ENCODE measurements at places on chromosomes 16 and 17. TPM values are rescaled to one million over a fixed set of nuclear protein-coding genes. Genes with fewer than 3 reads are reported as not detected.

DNA sequence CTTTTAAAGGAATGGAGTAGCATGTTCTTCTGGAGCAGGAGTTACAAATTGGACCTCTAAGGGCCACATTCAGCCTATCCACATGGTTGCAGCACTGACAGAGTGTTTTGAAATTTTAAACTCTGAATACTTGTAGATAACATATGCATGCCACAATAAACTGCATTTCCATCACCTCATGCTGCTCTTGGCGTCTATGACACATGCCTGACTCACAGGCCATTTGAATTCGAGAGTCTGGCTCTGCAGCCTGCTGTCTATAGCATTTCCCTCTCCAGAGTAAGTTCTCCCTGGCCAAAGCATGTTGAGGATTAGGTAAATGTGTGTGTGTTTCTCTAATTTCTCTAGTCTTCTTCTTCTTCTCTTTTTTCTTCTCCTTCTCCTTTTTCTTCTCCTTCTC is 28.7 kb upstream of the MYOCD start:
- no peaks in the 10 kb centered on the region for H3K27me3 ChIP-seq
- H3K4me3 ChIP-seq: no peak overlapping the region
- no peak for DNase-seq
- H3K36me3 ChIP-seq: no peaks in the 10 kb centered on the region

Gene CDT1
- total RNA-seq: 14.6 TPM

Gene SLC12A3
- not detected for total RNA-seq

DNA sequence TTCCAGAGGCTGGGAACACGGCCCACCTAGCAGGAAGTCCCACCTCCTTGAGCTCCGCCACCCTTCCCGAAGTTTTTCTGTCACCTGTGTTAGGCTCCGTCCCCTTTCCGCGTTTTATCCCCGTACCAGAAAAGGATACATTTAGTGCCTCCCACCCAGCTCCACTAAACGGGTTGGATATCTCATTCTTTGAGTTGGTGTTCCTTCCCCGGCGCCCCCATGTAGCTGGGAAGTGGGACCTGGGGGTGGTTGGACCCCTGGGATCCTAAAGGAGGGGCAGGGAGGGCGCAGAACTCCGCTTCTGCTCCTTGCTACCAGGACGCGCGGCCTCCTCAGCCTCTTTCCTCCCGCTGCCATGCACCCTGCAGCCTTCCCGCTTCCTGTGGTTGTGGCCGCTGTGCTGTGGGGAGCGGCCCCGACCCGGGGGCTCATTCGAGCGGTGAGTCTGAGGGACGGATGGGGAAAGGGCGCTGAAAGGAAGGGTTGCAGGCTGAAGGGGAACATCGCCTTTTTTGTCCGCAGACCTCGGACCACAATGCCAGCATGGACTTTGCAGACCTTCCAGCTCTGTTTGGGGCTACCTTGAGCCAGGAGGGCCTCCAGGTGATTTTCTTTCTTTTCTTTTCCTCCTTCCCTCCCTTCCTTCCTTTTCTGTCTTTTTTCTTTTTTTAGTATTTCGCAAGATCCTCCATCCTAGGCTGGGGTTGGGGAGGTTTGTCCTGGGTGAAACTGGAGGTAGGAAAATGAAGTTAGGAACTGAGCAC is 669 bp downstream of the RNF167 start:
- H3K27me3 ChIP-seq: no peaks in the 10 kb centered on the region
- H3K36me3 ChIP-seq: peaks cover 10% of the 10 kb centered on the region
- H3K27ac ChIP-seq: peak overlapping the region; percentile 99
- H3K4me1 ChIP-seq: peaks cover 36% of the 10 kb centered on the region

DNA sequence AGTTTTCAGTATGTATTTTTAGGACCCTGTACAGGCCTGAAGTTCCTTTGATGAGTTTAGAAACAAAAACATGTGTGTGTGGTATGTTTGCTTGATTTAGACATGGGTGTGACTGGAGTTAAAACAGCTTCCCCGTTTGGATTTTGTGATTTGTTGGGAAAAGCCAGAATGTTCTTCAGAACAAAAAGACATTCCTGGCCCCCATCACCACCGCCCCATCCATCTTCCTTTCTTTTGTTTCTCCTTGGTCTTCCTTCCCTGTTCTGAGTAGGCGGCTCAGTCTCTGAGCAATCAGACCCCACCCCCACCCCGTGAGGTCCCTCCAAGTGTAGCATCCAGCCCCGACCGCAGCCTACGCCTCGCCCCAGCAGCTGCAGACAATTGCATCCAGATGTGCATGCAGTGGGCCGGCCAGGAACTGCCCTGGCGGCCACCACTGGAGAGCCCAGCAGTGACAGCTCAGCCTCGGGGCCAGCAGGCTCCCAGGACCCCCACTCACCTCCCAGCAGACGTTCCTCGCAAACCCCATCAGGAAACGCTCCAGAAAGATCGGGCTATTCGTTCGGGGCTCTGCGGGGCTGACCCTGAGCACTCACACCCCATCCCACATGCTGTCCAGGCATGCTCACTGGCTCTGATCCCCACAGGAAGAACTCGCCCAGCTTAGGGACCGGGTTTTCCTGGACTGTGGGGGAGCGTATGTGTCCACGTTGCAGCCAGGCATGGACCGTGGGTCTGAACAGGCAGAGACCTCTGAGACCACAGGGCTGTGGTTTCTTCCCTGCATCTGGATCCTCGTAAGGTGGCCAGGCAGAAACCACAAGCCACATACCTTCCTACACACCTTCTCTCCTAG is 99.8 kb upstream of the CDH5 start:
- peaks cover 13% of the 10 kb centered on the region for H3K27me3 ChIP-seq
- peak overlapping the region; percentile 92 for H3K27ac ChIP-seq
- DNase-seq: peak; percentile 53
- H3K4me1 ChIP-seq: peaks cover 67% of the 10 kb centered on the region
- H3K4me3 ChIP-seq: no peak overlapping the region

Gene KCNH4
- 0.18 TPM for total RNA-seq

DNA sequence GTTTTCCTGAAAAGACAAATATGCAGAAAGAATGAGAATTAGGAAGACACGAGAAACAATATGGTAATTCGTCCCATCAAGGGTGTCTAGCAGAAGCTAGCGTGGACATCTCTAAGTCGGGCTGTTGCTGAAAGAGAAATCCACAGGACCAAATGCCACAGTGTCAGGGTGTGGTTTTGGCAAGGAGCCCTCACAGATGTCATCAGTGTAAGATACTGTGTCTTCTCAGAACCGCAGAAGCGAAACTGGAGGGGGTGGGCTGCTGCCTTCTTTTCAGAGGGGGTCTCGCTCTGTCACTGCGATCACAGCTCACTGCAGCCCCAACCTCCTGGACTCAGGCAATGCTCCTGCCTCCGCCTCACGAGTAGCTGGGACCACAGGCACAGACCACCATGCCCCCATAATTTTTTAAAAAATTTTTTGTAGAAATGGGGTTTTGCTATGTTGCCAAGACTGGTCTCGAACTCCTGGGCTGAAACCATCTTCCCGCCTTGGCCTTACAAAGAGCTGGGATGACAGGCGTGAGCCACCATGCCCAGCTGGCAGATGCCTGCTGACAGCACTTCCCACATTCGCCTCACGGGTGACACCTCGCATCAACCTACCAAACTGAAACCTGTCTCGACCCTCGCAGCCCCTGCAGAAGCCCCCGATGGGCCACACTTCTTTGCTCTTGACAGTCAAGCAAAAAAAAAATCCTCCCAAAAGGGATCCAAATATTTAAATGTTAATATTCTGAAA is 26.2 kb downstream of the TRAP1 start:
- H3K4me1 ChIP-seq: peaks cover 8% of the 10 kb centered on the region
- H3K27ac ChIP-seq: peak overlapping the region; percentile 91
- H3K27me3 ChIP-seq: no peaks in the 10 kb centered on the region
- H3K4me3 ChIP-seq: peak overlapping the region; percentile 40
- DNase-seq: no peak

DNA sequence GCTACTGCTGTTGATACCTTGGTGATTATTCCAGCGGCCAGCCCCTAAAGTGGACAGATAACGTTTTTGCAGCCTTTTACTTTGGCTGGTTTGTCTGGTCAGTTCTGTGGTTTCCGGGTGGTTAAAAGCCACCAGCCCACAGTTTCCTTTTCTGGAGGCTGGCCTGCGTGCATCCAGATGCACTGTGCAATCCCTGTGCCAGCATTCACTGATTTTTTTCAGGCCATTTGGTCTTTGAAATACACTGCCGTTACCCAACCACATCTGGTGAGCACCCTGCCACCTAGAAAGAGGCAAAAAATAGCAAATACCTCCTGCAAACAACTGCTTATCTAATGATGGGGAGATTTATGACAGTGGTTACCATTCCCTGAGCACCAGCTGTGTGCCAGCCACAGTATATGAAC is 797 bp downstream of the NUDT7 start:
- H3K27me3 ChIP-seq: no peaks in the 10 kb centered on the region
- no peak for DNase-seq
- H3K4me3 ChIP-seq: peak overlapping the region; percentile 83
- peak overlapping the region; percentile 79 for H3K27ac ChIP-seq
- peaks cover 9% of the 10 kb centered on the region for H3K4me1 ChIP-seq

- no peak overlapping the region for H3K27ac ChIP-seq
- no peak overlapping the region for H3K4me3 ChIP-seq
- peaks cover 19% of the 10 kb centered on the region for H3K27me3 ChIP-seq
- H3K36me3 ChIP-seq: no peaks in the 10 kb centered on the region
- H3K4me1 ChIP-seq: no peaks in the 10 kb centered on the region
- DNase-seq: no peak
These were observed 150.8 kb downstream of the GRIN2A start for GRCh38 chr16:10031473-10031872.

- no peak overlapping the region for H3K4me3 ChIP-seq
- no peak for DNase-seq
- peaks cover 10% of the 10 kb centered on the region for H3K27me3 ChIP-seq
- no peaks in the 10 kb centered on the region for H3K36me3 ChIP-seq
These were observed 2.4 kb downstream of the KIAA0513 start for GRCh38 chr16:85029981-85030401.

DNA sequence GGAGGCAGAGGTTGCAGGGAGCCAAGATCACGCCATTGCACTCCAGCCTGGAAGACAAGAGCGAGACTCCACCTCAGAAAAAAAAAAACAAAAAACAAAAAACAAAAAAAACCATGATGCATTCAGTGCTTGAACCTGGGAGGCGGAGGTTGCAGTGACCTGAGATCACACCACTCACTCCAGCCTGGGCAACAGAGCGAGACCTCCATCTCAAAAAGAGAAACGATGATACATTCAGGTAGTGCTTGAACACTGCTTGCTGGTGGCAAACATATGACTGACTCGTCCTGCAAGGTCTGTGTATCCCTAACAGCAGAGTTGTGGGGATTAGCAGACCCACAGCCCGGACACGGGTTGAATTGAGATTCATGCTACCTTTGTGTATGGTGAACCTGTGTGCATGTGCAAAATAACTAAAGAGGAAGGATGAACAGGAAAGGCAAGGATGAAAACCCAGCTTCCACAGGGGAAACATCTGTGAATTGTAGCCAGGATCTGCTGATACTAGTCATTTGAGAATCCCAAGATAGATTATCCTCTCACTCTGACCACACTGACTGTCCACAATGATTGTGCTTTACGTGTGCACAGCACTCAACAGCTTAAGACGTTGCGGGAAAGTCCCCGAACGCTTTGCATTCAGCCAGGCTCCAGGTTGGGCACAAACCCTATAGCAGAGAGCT is 52.4 kb upstream of the MRPS23 start:
- H3K36me3 ChIP-seq: no peaks in the 10 kb centered on the region
- no peak overlapping the region for H3K4me3 ChIP-seq
- H3K4me1 ChIP-seq: peaks cover 67% of the 10 kb centered on the region
- peak overlapping the region; percentile 74 for H3K27ac ChIP-seq

GRCh38 chr16:73183611-73184092 is 135.7 kb upstream of the ZFHX3 start:
- H3K4me1 ChIP-seq: peaks cover 27% of the 10 kb centered on the region
- no peak overlapping the region for H3K4me3 ChIP-seq
- H3K36me3 ChIP-seq: no peaks in the 10 kb centered on the region
- H3K27me3 ChIP-seq: no peaks in the 10 kb centered on the region

Gene CCL14
- total RNA-seq: not detected

DNA sequence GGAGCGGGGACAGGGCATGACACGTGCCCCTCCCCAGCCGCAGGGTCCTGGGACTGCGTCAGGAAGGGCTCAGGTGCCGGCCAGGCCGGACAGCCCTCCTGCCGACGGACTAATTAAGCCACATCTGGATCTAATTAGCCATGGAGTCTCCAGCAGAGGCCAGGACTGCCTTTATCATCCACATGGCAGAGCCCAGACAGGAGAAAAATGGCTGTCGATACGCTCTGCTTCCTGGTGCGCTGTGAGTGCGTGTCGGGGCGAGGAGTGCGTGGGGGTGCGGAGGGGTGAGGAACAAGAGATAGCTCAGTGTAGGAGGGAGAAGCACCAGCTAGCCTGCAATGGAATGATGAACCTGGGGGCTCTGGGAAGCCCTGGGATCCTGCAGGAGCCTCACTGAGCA is 218.8 kb downstream of the IRF8 start:
- no peaks in the 10 kb centered on the region for H3K36me3 ChIP-seq
- no peak overlapping the region for H3K27ac ChIP-seq
- peaks cover 16% of the 10 kb centered on the region for H3K4me1 ChIP-seq
- peaks cover 55% of the 10 kb centered on the region for H3K27me3 ChIP-seq
- H3K4me3 ChIP-seq: no peak overlapping the region
- DNase-seq: no peak

- no peak overlapping the region for H3K27ac ChIP-seq
- no peak for DNase-seq
- no peak overlapping the region for H3K4me3 ChIP-seq
- peaks cover 28% of the 10 kb centered on the region for H3K36me3 ChIP-seq
- H3K4me1 ChIP-seq: no peaks in the 10 kb centered on the region
- H3K27me3 ChIP-seq: no peaks in the 10 kb centered on the region
These were observed 73.9 kb downstream of the CEP95 start for GRCh38 chr17:64580384-64581315.

Gene TSPOAP1
- 87.2 TPM for total RNA-seq

Gene LITAF
- 60.8 TPM for total RNA-seq

Gene CTRB1
- not detected for total RNA-seq

GRCh38 chr17:82332669-82333278 is 792 bp downstream of the SECTM1 start:
- no peaks in the 10 kb centered on the region for H3K36me3 ChIP-seq
- peaks cover 29% of the 10 kb centered on the region for H3K27me3 ChIP-seq

DNA sequence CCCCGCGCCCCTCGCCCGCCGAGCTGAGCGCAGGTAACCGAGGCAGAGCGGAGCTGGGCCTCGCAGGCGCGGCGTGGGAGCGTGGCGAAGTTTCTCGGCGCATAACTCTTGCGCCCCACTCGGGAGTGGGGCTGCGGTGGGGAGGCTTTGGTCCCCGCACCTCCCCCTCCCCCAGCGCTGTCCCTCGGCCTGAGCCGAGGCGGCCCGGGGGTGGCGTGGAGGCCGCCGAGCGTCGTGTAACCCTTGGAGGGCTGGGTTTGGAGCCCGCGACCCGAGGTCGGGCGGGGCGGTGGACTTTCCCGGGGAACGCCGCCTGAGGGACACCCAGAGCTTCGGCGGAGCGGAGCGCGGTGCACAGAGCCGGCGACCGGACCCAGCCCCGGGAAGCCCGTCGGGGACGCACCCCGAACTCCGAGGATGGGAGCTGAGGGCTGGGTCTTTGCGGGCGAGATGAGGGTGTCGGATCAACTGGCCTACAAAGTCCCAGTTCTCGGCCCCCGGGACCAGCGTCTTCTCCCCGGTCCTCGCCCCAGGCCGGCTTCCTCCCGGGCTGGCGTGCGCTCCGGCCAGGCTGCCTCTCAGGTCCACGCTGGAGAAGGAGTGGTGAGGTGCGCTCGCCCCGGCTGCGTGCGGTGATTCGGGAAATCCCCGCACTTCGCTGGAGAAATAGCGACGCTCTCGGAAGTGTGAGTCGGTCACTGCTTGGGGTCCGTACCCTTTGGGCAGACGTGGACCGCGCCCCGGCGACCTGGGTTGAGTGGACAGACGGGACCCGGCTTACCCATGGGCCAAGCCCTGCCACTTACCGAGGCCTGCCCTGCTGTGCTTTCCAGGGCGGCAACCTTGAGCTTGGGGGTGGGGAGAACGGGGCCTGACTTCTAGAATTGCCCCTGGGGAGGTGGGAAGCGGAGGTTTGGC is 168.4 kb downstream of the RAB11FIP4 start:
- peaks cover 21% of the 10 kb centered on the region for H3K27me3 ChIP-seq
- H3K27ac ChIP-seq: peak overlapping the region; percentile 44
- peak; percentile 48 for DNase-seq
- peaks cover 34% of the 10 kb centered on the region for H3K4me1 ChIP-seq
- peak overlapping the region; percentile 72 for H3K4me3 ChIP-seq
